Cortex of kidney (tissue), 1 donor: ENCODE measurements at places on chromosomes 16 and 17.

GRCh38 chr17:40816569-40816968 lies 5.8 kb downstream of the KRT10 start:
- no peak for DNase-seq

- no peak for DNase-seq
Measured at GRCh38 chr16:19848756-19849155, 35.9 kb downstream of the GPRC5B start.

DNA sequence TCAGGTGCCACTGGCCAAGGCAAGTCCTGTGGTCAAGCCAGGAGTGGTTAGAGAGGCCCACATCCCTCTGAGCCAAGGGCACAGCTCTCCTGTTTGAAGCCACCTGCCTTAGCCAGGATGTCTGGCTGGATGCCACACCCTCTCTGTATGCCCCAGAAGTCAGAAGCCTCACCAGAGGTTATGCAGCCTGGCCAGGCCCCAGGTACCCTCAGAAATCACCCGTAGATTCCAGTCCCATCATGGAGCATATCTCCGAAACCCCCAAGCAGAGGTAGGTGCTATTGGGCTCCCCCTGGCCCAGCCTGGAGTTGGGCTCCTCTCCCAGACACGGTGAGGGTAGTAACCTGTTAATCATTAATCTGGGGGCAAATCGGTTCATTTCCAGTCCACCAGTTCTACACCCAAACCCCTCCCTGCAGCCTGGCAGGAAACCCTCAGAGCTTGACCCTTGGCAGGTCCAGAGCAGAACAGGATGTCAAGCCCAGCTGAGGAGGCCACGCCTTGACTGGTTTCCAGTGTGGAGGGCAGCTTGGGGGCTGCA lies 60.6 kb upstream of the TMEM97 start:
- no peak for DNase-seq

DNA sequence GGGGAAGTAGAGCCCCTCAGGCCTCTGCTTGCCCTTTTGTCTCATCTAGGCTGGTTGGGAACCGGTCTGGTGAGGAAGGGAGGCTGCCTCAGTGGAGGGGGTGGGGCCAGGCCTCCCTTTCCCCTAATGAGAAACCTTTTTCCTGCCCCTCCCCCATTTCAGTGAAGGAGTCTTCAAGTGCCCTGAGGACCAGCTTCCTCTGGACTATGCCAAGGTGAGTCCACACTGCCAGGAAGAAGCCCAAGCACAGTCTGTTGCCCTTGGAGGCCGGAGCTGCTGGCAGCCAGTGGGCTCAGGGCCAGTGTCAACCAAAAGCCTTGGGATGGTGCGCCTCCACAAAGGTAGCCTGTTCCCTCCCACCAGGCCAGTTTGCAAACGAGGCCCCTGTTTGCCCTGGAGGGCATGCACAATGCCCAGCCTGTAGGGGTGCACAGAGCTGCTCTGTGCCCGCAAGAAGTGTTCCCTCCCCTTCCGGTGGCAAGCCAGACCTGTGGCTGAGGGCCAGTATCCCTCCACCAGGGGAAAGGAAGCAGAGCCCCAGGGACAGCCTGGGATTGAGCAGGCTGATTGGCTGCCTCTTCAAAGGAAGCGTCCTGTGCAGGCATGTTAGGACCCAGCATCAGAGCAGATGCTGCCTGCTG lies 3.4 kb downstream of the TRAF4 start:
- no peak for DNase-seq

DNA sequence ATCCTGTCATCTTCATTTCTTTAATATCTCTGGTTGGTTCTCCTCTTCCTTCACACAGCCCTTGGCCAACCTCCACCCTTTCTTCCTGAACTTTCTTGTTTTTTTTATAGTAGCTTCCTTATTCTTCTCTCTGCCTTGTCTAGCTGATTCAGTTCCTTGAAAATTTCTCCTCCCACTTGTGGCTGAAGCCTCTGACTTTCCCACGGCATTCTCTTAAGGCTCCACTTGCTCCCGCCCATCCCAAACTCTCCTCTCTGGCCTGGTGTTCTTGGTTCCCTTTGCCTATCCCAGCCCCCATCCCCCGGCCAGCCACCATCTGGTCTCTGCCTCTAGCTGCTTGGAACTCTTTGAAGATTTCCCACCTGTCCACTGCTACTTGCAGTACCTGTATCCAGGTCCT lies 29.1 kb downstream of the NLRP1 start:
- no peak for DNase-seq

- no peak for DNase-seq
Measured at GRCh38 chr16:5619304-5619703, 521.7 kb upstream of the EEF2KMT start.

DNA sequence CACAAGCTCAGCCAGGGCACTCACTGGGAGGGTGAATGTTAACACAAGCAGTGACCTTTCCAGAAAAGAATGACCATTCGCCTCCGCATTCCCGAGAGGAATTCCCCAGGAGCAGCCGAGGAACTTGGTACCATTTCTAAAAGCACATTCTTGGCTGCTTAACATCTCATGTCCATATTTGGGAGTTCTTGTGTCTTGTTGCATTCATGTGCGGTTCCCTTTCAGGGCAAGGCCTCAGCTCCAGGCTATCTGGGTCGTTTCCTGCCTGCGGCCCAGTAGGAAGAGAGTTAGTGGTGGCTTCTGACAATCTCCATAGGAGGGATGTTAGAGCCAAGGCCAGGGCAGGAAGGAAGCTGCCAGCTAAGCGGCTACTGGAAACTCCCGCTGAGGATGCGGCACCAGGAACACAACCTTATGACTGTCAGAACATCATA lies 27.8 kb upstream of the MEAK7 start:
- no peak for DNase-seq

DNA sequence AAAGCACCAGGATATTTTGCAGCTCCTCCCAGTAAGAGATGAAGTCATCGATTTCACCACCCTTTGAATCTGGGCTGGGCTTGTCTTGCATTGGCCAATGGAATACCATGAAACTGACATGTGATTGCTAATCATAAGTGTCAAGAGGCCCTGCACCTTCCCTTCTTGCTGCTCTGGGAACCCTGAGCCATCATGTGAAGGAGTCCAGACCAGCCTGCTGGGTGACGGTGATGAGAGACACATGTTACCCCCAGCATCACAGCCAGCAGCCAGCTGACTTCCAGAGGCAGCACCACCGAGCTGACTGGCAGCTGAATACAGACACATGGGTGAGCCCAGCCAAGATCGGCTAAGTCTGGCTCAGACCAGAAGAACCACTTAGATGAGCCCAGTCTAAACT lies 43.6 kb upstream of the CACNG4 start:
- no peak for DNase-seq

- no peak for DNase-seq
Measured at GRCh38 chr17:29933379-29933778, 3.4 kb upstream of the SSH2 start.

DNA sequence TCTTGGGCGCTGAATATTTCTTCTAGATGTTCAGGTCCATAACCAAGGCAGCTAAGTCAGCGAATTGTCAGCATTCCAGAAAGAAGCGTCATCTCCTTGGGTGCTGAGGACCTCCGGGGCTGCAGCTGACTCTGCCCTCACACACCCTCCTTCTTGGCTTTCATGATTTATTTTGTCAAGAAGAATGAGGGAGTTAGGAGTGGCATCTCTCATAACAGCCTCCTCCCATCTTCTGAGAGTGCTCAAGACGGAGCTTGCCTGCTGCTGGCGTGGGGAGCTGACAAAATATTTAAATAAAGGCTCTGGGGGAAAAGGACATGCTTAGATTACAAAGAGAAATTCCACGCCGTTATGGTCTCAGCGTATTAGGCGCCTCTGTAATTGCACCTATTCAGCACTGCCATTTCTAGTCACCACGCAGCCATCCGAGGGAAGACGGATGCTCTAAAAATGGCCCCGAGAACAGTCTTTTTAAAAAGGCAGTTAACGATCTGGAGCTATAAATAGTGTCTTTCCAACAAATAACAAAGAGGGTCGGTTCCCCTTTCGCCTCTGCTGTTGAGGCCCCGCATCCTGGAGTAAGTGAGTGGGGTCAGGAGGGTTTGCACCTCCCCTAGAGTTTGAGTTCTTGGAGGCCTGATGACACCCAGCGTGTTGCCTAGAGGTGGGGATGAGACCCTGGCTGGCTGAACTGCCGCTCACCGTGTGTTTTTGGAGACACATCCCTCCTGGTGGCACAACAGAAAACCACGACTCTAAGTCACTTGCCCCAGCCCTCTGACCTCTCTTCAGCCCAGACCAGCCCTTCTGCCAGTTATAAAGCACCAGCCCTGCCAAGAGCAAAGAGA lies 187.0 kb downstream of the CCDC182 start:
- no peak for DNase-seq

- no peak for DNase-seq
Measured at GRCh38 chr16:66387817-66388332, 21.4 kb downstream of the CDH5 start.
